SK-N-SH (cell line): ENCODE measurements at places on chromosomes 16 and 17. TPM values are rescaled to one million over a fixed set of nuclear protein-coding genes. Genes with fewer than 3 reads are reported as not detected.

DNA sequence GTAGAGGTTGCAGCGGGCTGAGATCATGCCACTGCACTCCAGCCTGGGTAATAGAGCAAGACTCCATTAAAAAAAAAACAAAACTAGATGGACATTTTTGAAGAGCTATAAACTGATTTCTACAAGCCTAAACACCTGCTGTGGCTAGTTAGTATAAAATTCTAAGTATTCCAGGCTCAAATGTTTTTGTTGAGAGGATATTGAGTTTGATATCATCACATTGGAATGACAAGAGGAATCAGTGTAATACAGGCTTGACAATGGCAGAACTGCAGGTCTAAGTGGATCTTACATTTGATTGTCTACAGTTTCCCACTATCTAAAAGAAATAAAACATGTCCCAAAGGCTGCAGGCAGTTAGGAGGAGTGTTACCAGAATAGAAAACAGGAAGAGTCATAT, 23.9 kb upstream of the DLX3 start:
- no peak for DNase-seq

The PRSS36 gene
- 0.36 and 0.49 TPM in 2 replicates for polyA plus RNA-seq

The RPH3AL gene
- polyA plus RNA-seq = 2.9 and 4.4 TPM in 2 replicates

DNA sequence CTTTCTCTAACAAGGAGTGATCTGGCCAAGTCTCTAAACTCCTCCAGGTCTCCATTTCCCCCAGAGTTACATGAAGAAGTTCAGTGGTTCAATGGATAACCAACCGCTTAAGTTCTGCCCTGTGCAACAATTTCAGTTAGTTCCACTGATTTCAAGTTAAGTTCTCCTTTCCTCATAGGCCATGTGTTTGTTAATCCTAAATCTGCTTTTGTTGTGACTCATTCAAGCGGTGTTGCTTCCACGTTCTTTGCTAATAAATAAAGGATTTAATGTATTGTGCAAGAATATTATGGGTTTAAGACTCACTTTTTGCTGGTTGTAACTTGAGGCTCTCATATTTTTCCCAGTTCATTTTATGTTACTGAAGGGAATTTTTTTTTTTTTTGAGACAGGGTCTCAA, 36.3 kb downstream of the GNA13 start:
- no peak for DNase-seq

DNA sequence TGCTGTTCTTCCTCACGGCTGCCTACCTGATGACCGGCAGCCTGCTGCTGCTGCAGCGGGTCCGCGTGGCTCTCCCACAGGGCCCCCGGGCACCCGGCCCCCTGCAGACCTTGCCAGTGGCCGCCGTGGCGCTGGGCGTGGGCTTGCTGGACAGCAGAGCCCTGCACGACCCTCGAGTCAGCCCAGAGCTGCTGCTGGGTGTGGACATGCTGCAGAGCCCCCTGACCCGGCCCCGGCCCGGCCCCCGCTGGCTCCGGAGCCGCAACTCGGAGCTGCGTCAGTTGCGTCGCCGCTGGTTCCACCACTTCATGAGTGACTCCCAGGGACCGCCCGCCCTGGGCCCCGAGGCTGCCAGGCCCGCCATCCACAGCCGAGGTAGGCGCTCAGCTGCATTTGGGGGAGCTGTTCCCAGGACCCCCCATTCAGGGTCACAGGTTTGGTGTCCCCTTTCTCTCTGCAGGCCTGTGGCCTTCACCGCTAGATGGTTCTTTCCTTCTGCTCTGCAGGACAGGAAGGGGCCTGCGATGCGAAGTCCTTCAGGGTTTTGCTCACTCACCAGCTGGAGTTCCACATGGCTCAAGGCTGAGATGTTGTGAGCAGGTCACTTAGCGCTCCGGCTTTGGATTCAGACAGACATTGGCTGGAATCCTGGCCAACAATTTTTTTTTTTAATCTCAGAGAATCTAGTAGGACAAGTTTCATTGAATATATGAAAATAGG, 10.7 kb downstream of the WSCD1 start:
- DNase-seq = no peak

DNA sequence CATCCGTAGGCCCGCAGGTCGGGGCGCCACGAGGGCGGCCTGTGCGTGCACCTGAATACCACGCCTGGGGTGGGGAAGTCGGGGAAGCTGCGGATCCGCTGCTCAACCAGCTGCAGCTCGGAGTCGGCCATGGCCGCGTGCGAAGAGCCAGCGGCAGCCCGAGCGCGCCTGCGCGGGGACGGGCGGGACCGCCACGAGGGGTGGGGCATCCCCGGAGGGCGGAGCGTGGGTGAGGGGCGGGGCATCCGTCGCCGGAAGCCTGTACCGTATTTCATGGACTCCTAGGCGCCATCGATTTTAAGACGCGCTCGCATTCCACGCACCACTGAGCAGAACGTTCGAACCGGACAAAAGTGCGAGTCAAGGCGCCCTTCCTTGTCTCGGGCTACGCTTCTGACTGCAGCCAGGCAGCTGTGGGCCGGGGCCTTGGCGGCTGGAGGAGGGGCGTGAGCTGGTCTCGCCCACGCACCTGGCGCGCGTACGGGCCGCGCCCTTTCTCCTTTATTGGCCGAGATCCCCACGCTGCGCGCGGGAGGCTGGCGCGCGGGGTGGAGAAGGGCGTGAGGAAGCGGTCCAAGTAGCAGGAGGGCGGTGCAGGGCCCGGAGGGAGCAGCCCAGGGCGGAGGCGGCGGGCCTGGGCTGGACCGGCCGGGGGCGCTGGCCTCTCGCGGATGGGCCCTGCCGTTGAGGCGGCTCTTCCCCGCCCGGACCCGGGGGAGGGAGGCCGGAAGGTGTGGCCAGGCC, at the start of gene APRT:
Gene APRT (minus strand): TSS at position 160 of the 744 bp plus-strand sequence. CDS start 29 bp downstream, at position 131.
- peak; percentile 99 for DNase-seq
